ENCODE measurements at places on chromosomes 1 and 21. TPM values are rescaled to one million over a fixed set of nuclear protein-coding genes. Genes with fewer than 3 reads are reported as not detected.

DLGAP3 gene
- polyA plus RNA-seq = 0.23 TPM

SPATA6 gene
- 5.2 TPM for polyA plus RNA-seq

CFHR5 gene
- polyA plus RNA-seq = not detected

KIAA1614 gene
- 0.84 TPM for polyA plus RNA-seq

DCST2 gene
- 7.8 TPM for polyA plus RNA-seq

CLCN6 gene
- 9.2 TPM for polyA plus RNA-seq

UMODL1 gene
- 1.4 TPM for polyA plus RNA-seq

LAPTM5 gene
- 364 TPM for polyA plus RNA-seq

Data from thymus (tissue), 14 donors.